ENCODE measurements at places on chromosomes 2 and 18. TPM values are rescaled to one million over a fixed set of nuclear protein-coding genes. Genes with fewer than 3 reads are reported as not detected.

Gene ALPP
- not detected for total RNA-seq

Gene RIT2
- total RNA-seq = not detected

Gene CD302
- total RNA-seq = 10.3 TPM

Gene GPR75
- total RNA-seq = 19.6 TPM

Gene MLPH
- 6.5 TPM for total RNA-seq

Gene FKBP7
- 1.4 TPM for total RNA-seq
